ENCODE measurements at places on chromosomes 2 and 18.

GRCh38 chr2:168896783-168897182, 4.3 kb upstream of the G6PC2 start:
- DNase-seq: no peak

DNA sequence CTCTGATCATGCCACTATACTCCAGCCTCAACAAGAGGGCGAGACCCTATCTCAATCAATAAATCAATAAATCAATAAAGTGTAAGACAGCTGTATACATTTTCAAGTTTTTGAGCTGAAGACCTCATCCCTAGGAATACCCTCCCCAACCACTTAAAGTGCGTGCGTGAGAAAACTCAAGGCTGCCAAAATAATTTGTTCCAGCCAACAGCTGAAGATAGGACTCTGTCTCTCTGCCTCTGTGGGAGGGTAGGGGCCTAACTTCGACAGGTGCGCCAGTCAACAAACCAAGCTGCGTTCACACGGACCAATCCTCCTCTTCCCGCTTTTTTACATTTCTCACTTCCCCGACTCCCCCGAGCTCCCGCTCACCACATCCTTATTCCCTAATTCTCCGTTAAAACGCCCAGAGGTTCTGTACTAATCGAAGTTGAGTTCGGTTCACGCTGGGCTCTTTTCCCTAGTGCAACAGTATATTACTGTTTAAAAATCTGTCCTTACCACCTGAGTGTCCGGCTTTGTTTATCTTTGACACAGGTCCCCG, 618 bp downstream of the POLR2D start:
- DNase-seq: no peak

- DNase-seq: no peak
Observed at GRCh38 chr2:221596192-221596591, 24.1 kb upstream of the EPHA4 start.

GRCh38 chr2:146579147-146579930, 1265.5 kb upstream of the ACVR2A start:
- no peak for DNase-seq

All from spinal cord (tissue), 10 donors.